ENCODE measurements at places on chromosomes 3 and 15.

DNA sequence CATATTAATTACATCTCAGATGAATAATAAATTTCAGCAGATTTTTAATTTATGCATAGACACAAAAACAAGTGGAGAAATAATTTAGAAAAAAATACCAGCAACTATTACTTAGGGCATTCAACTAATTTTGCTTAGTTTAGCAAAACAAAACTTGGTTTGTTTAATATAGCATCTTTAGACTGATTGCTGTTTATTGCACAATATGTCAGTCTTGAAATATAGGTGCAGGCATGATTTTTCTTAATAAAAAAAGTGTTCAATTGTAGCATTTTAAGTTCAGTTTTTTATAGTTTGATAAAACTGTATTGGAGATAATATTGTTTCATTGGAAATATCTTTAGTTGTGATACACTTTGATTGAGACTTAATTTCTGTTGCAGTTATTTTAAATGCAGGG, 161.2 kb upstream of the KCNH8 start:
- DNase-seq: no peak

- DNase-seq: peak; percentile 82
Observed at GRCh38 chr3:9279966-9280365, 30.5 kb upstream of the SRGAP3 start.

- DNase-seq: no peak
Observed at GRCh38 chr15:31078471-31078870, 23.1 kb downstream of the TRPM1 start.

- DNase-seq: no peak
Observed at GRCh38 chr15:84822653-84823281, 5.6 kb downstream of the ALPK3 start.

DNA sequence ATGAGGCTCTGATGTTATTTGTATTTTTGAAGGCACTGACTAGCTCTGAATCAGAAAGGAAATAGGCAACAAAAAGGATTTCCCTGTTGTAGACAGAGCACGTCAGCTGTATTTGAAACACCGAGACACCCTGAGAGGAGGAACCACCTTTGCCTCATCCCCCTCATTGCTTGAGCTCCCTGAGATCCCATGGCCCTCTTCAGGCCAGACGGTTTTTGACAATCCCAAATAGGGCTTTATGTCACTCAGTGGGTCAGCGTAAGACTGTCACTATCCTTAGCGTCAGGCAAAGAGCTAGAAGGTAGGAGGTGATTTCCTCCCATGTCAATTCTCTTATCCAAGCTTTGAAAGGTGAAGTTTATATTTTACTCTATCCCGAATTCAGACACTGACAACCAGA, 254.3 kb downstream of the ZNF621 start:
- DNase-seq: no peak

DNA sequence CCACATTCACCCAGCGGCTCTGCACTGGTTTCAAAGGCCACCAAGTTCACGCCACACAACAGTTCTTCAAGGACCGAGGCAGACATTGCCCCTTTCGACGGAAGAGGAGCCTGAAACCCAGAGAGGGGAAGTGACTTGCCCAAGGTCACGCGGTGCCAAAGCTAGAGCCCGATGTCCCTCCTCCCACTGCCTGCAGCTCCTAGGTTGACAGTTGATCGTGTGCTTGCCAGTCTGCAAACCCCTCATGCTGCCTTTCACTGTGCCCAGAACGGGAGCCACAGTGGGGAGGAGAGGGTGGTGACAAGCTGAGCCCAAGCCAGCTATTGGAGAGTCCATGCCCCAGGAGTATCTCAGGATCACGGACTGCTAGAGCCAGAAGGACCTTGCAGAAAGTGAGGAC, 230.9 kb downstream of the XXYLT1 start:
- no peak for DNase-seq

- DNase-seq: no peak
Observed at GRCh38 chr15:36363335-36363734, 216.1 kb upstream of the CDIN1 start.

- no peak for DNase-seq
Observed at GRCh38 chr15:89457086-89457485, 39.3 kb downstream of the RHCG start.

DNA sequence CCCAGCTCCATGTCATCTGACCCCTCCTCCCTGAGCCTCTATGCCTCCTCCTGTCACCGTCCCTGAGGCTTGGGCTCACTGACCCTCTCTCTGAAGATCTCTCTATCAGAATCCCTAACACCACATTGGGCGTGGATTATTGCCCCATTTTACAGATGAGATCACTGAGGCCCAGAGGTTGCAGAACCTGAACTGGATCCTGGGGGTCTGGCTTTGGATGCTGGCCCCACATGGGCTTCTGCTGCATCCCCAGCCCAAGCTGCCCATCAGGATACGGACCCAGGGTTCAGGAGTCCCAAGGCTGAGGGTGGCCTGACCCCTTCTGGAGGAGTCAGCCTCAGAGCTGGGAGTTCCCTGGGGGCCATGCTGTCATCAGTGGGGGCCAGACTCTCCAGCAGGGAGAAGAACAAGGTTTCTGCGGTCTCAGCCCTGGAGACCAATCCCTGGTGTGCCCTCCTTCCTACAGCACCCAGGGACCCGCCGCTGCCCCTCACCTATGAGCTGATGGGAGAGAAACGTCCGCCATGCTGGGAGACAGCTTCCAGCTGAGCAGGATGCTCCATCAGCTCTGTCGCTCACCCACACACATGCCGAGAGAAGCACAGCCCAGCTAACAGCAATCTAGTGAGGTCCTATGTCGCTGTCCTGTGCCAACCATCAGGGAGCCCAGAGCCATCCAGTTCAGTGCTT, 273.1 kb downstream of the UACA start:
- DNase-seq: no peak

- DNase-seq: no peak
Observed at GRCh38 chr3:125462722-125463299, 57.2 kb downstream of the SNX4 start.

- DNase-seq: no peak
Observed at GRCh38 chr3:187873843-187874242, 128.6 kb upstream of the BCL6 start.

GRCh38 chr3:176514297-176514696, 683.0 kb downstream of the TBL1XR1 start:
- no peak for DNase-seq

- DNase-seq: no peak
Observed at GRCh38 chr3:24060055-24060454, 115.0 kb downstream of the NR1D2 start.

- no peak for DNase-seq
Observed at GRCh38 chr3:105869861-105870755, 1.3 kb upstream of the CBLB start.

DNA sequence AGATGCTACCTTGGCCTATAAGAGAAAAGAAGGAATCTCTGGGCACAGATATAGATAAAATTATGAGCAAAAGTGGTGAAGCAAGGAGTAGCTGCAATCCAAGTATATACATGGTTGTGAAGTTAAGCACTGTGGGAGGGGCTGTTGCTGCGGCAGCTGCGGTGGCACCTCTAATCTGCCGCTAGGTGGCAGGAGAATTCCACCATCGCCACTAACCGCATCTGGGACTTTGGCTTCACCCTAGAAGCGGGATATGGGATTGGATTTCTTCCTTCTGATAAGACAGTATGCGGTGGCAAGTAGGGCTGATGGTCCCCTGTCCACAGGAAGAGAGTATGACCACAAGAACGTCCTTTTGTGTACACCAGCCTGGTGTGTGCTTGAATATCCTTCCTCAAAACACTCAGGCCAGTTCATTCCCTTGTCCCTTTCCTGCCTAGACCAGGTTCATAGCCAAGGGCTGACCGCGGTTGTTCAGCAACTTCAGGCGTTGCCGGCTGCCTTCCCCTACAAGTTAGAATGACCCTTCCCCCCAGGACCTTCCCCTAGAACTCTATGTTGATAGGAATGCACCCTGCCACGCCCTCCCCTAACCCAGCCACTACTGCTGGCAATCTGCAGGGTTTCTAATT, 5.1 kb downstream of the MAGEL2 start:
- DNase-seq: no peak

DNA sequence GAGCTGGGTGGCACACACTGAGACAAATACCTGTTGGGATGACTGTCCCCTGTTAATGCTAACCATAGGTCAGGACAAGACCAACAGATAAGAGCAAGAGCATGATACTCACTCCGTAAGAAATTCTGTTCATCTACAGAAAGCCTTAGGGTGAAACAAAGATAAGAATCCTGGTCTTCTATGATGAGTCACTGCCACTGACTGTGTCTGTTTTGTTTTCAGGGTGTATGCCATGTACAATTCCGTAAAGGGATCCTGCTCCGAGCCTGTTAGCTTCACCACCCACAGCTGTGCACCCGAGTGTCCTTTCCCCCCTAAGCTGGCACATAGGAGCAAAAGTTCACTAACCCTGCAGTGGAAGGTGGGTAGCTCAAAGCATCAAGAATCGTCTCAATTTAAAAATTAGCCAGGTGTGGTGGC, 141.1 kb downstream of the GHSR start:
- DNase-seq: no peak

DNA sequence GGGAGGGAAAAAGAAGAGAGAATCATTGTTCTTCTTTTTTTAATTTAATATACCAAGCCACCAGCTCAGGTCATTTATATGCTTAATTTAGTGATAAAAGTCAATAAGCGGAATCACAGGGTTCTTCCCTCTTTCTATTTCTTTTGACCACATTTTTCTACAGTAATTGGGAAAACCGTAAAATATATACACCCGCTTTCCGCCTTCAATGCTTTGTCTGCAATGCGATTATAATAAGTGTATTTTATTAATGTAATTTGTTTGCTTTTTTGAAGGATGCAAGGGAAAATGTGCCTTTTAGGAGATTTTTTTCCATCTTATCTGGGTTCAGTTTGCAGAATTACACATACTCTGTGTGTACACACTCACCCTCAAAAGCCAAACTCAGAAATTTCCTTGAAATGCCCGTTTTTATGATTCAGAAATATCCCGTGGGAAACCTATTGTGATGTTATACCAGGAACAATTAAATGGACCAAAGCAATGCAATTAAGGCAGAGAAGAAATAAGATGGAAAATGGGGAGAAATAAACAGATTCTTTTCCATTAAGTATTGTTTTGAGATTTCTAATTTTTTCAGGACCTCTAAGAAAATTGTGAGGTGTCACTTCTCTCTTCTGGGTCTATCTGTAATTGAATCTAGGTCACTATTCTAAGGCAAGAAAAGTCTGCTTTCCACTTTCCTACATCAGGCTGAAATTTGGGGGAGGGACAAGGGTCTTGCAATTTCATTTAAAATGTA, 8.3 kb downstream of the SOX14 start:
- no peak for DNase-seq

DNA sequence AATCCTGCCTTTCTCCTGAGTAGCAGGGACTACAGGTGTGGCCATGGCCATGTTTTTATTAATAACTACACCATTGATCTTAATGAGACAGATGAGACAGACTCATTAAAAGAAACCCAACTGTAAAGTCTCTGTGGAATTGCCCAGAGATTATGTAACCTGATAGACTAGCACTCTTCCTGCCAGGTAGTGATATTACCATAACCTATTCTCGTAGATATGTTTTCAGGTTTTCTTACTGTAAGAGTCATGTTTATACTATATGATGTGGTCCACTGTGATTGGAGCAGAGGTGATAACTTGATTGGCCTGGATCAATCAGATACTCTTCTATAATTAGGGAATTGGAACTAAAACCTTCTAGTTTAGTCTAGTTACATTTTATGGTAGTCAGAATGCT, 93.7 kb downstream of the NFKBIZ start:
- DNase-seq: no peak

- DNase-seq: no peak
Observed at GRCh38 chr3:155805204-155805801, 775 bp downstream of the C3orf33 start.

- peak; percentile 28 for DNase-seq
Observed at GRCh38 chr3:30751610-30752299, 142.7 kb downstream of the GADL1 start.

GRCh38 chr15:70879401-70879800, 12.8 kb downstream of the THAP10 start:
- DNase-seq: no peak

DNA sequence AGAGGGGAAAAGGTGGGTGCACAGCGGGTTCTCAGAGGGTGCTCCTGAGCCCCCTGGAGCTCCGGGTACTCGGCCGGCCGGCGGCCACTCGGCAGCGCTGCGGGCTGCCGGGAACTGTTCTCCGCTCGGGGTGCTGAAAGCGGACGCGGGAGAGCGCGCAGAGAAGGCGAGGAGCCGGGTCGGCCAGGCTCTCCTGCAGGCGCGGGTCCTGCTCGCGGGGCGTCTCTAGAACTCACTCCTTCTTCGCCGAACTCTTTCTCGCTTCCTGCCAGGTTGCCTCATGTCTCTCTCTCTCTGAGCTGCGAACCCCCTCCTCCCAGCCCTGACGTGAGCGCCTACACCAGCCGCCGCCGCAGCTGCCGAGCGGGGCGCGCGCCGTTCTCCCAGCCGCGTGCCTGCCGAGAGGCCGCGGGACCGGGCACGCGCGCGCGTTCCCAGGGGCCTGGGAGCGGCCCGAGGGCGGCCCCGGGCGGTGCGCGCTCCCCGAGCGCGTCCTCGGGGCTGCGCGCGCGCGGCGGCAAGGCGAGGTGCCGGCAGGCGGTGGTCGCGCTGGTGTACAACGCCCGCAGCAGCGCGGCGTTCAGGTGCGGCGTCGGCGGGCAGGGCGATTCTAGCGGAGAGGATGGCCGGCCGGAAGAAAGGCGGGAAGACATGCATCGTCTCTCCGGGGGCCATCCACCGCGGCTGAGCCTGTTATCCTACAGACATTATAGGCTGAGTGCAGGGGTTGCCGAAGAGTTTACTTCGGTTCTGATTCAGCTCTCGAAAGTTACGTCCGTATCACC, at the start of gene PEX5L:
Gene PEX5L, minus strand, starts transcription at position 267 of the 785 bp plus-strand sequence. CDS start 338 bp downstream, outside the sequence.
- DNase-seq: peak; percentile 71

DNA sequence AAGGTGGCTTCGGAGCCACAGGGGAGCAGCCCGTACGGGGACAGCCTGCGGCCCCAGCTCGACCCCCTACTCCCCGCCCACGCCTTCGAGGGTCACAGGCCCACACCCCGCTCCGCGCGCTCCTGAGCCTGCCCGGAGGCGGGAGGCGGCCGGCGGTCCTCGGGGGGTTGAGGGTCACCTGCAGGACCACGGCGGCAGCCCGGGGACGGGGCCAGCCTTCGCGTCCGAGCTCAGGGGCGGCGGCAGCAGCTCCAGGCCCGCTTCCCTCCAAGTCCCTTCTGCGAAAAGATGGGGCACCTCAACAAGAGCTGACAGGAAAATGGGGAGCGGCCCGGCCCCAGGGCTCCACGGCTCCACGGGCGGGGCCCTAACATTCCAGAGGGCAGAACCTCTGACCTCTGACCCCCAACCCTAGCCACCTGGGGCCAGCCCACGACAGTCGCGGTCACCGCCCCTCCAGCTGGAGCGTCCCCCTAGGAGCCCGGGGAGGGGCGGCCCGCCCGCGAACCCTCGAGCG, 428 bp downstream of the LYSMD4 start:
- no peak for DNase-seq

- DNase-seq: no peak
Observed at GRCh38 chr15:100098705-100099104, 243.1 kb downstream of the ADAMTS17 start.

GRCh38 chr3:63251499-63251898, 26.6 kb upstream of the SYNPR start:
- DNase-seq: no peak

- no peak for DNase-seq
Observed at GRCh38 chr15:73982222-73982962, 9.7 kb downstream of the STOML1 start.
